Neural progenitor cell (in vitro differentiated cells): ENCODE measurements at places on chromosomes 7 and 10.

GRCh38 chr7:42055171-42055570, 181.8 kb downstream of the GLI3 start:
- DNase-seq, result no peak

DNA sequence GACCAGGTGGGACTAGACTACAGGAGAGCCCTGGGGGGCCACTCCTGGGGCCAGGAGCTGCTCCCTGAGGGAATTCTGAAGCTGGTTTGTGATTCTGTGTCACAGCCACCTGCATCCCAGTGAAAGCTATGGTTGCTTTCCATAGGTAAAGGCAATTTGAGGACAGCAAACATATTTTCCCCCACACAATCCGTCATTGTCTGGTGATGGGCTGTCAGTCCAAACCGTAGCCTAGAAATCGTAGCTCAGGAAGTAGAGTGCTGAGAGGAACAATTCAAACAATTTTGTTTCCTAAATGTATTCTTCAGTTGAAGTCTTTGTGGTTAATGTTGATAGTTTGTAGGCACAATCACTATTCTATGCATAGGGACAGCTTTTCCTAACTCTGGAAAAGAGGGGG, 106.0 kb upstream of the INSYN2A start:
- no peak for DNase-seq

GRCh38 chr10:11683529-11684320, 58.5 kb upstream of the ECHDC3 start:
- no peak for DNase-seq

GRCh38 chr10:120480065-120480600, 23.1 kb downstream of the PLPP4 start:
- DNase-seq, result no peak

- peak; percentile 36 for DNase-seq
Observed at GRCh38 chr10:44828508-44829142, 82.5 kb upstream of the TMEM72 start.
